Mucosa of gallbladder (tissue), 1 donor: ENCODE measurements at places on chromosomes 12 and 14. TPM values are rescaled to one million over a fixed set of nuclear protein-coding genes. Genes with fewer than 3 reads are reported as not detected.

- no peak for DNase-seq
These were observed 71.7 kb downstream of the KCNC2 start for GRCh38 chr12:75137896-75138295.

DNA sequence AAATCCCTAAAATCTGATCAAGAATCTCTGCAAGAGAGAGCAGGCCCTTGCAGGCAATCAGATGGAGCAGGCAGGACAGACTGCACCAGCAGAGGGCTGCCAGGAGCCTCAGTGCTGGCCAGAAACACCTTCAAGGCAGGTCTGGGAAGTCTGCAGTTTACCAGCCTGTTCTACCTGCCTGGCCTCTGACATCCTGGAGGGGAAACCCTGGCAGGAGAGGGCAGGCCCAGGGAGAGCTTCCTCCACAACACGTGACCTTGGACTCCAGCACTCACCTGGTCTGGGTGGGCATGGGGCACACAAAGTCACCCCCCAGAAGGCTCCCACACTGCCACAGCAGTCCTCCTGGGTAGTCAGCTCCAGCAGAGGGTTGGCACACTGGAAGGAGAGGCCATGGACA lies 56.0 kb downstream of the ISCA2 start:
- DNase-seq, result no peak

GRCh38 chr14:37436519-37436918 lies 158.5 kb downstream of the FOXA1 start:
- DNase-seq, result no peak

DNA sequence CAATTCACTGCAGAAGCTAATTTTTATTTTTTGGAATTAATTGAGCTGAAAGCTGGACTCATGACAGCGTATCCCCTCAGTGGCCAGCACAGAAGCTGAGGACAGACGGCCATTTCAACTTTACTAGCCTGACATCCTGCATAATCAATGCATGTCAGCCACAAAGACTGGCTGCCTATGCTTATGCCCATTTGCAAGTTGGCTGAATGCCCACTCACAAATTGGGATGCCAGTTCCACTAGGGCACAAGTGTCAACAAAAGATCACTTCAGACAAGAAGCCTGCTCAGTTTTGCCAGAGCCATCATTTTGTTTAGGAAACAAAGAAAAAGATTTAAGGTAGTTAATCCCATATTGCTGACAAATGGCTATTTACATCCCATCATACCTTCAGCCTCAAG lies 417.6 kb downstream of the NOVA1 start:
- DNase-seq, result no peak

DNA sequence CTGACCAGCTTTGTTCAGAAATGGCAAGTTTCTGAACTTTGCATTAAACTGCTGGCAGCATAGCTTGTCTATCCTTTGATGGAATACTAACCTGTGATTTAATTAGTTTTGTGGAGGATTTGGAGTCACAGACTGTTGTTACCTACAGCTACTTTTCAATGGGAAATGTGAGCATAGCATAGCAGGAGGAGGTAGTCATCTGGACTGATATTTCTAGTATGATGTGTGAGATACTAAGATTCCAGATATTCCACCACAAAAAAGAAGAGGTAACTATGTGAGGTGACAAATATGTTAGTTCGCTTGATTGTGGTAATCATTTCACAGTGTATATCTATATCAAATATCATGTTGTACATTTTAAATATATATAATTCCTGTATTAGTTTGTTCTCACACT lies 833.0 kb downstream of the SLC6A15 start:
- DNase-seq, result no peak

ZDHHC22 gene
- total RNA-seq, result 0.09 TPM

- DNase-seq, result no peak
These were observed 160.1 kb downstream of the KIF26A start for GRCh38 chr14:104298458-104298857.

- DNase-seq, result no peak
These were observed 651 bp downstream of the TMEM117 start for GRCh38 chr12:43836475-43836989.

IL23A gene
- 0.49 TPM for total RNA-seq

DBX2 gene
- not detected for total RNA-seq

DNA sequence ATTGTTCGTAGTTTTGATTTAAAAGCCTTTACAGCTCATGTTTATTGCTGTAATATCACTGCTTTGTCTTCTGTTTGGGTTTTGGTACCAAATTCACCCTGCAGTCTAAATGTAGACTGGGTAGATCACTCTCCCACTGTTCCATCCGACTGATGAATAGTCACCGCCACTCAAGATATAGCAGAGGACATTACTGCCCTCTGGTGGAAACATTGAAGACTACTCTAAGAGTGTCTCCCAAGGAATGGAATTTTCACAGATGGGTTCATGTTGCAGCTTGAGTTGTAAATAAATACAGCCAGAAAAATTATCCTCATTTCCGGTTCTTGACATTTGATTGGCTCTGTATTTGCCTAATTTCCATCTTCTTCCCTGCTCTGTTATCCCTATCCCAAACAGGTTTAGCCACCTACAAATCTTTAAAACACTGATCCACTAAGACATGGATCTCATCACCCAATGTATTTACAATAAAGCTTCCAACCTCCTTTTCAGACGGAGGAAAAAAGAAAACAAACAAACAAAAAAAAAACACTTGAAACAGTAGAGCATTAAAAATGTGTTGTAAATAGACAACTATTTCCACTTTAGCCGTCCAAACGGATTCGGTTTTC lies 198.3 kb upstream of the CPNE8 start:
- DNase-seq, result peak; percentile 18

DNA sequence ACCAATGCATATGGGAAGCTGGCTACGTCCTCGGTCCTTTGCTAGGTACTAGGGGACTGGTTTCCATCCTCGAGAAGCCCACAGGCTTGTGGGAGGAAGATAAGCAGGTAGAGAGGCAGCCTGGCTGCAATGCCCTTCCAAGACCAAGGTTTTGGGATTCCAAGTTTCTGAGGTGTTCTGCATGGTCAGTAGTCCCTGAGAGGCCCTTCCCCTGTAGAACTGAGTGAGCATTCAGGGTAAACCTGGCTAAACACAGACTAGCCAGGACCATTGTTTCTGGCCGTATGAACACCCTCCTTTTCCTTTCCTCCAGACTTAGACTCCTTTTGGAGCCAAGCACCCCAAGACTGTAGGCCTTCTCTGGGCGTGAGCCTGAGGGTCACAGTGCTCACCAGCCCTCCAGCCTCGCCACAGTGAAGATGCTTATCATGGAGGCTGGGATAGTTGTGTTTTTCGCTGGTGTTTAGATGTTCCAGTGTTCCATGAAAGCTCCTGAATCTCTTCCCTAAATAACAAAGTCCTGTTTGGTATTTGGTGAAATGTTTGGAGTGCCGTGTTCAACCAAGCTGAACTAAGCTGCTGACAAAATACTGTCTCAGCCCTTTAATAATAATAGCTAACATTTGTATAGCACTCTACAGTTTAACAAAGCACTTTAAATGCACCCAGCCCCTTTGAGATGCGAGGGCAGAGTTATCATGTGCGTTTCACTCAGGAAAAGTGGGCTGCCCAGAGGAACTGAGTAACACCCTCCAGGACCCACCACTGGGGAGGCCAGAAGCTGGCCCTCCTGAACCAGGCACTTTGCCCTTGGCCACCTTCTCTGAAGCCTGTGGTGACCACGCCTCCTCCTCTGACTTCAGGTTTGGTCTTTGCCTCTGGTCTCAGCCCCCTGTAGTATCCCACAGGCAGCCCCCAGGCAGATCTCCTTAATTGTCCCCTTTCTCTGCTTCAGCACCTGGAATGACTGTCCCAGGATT lies 284.5 kb downstream of the CACNA1C start:
- no peak for DNase-seq

DNA sequence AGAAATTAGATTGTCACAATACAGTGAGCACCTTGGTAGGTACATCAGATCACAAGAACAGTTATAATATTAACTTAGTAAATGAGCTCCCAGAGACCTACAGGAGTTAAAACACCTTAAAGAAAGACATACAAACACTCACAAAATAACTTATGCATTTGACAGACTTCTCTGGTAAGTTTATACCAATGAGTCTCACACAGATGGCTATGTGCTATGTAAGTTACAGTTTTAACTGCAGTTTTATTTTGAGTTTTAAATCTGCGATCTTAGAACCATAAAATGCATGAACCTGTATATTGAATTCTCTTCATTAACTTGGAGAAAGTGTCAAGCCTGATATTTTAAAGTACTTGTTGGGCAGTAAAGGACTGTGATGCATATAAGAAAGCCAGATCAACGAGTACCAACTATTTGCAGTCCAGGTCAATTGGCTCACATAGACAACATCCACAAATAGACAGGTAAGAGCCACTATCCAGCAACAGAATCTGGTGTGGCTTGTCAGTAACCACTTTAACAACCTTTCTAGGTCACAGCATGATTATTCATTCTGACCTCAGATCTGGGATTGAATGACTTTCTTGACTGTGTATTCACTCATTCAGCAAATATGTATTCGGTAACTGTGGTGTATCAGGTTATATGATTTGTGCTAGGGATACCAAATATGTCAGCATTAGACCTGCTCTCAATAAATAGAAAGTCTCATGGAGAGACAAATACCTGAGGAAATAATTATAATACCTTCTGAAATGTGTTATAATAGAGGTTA lies 856.6 kb upstream of the MGAT4C start:
- DNase-seq, result no peak

GRCh38 chr12:47071241-47071852 lies 8.1 kb upstream of the PCED1B start:
- DNase-seq, result no peak

GRCh38 chr14:102532204-102532658 lies 22.7 kb upstream of the ANKRD9 start:
- DNase-seq, result no peak

- DNase-seq, result no peak
These were observed 126.4 kb downstream of the ATP23 start for GRCh38 chr12:58067610-58068387.

DNA sequence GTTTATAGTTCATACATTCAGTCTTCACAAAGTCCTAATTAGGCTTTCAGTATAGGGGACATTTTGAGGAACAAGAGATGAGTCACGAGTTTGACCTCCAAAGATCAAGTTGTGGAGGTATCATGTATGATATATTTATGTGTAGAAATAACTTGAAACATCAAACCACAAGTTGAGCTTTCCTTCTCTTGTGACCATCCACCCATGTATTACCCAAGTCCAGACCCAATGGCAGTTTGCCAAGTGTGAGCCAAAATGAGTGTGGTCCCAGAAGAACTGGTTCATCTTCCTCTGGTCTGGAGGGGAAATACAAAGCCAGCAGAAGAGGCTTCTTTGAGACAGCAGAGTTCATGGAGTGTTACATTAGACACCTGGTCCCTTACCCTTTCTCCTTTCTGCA lies 104.9 kb downstream of the ATP23 start:
- DNase-seq, result no peak

- DNase-seq, result peak; percentile 89
These were observed 2.2 kb downstream of the PLEKHG6 start for GRCh38 chr12:6312529-6313325.

- DNase-seq, result no peak
These were observed 10.7 kb downstream of the REM2 start for GRCh38 chr14:22893706-22894105.

- DNase-seq, result no peak
These were observed 4.1 kb upstream of the PCNX4 start for GRCh38 chr14:60087668-60088067.

MYL2 gene
- total RNA-seq, result not detected

NEUROD4 gene
- total RNA-seq, result not detected

GRCh38 chr14:66509874-66510273 lies 1.9 kb downstream of the GPHN start:
- no peak for DNase-seq

OAS2 gene
- total RNA-seq, result 5.8 TPM

CFAP73 gene
- not detected for total RNA-seq

DNA sequence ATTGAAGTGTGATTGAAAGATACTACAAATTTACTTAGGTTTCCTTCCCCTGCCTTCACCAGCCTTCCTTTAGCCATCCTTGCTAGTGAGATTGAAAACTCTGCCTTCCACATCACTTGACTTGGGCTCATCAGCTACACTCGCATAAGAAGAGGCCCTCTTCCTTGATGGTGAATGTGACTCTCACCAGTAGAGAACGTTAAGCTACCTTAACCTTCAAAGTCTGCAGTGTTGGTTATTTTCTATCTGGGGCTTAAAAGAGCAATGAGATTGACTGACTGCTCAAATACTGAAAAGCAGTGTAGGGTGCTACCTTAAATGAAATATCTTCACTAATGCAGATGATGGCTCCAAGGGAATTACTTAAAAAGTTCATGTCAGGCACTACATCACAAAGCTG lies 271.8 kb downstream of the EGLN3 start:
- DNase-seq, result no peak

- no peak for DNase-seq
These were observed 5.9 kb downstream of the TOMM20L start for GRCh38 chr14:58401587-58401986.

DNA sequence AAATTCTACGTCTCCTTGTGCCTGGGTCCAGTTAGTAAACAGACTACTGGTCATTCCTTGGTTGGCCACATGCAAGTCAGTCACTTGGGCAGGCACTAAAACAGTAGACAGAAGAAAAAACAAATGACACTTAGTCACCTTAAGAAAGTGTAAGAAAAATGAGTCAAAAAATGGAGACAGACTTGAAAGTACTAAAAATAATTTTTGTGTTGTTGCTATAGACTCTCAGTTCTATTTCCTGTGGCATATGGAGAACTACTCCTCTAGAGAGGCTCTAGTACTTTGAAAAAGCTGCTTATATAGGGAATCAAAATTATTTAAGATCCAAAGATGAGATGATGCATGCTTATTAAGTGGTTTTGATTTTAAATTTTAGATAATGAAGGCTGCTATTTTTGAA lies 56.0 kb downstream of the PTPRB start:
- no peak for DNase-seq

PGAM5 gene
- total RNA-seq, result 31.3 TPM

NAV3 gene
- 31.7 TPM for total RNA-seq

DNA sequence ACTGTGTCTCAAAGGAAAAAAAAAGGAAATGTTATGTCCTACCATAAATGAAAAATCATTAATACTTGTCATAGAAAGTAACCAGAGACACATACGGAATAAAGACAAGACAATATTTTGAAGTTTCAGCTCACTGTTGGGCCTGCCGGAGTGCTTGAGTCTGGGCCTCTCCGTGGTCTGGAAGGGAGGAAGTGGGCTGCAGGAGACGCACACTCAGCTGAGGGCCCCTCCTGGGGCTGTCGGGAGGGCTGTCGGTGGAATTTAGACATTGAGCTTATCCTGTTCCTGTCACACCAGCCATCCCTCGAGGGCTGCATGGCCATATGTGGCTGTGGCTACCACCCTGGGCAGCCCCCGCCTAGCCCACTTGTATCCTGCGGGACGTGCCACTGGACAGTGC lies 80.6 kb downstream of the DDX51 start:
- DNase-seq, result no peak

TAS2R19 gene
- total RNA-seq, result 1.9 TPM

DNA sequence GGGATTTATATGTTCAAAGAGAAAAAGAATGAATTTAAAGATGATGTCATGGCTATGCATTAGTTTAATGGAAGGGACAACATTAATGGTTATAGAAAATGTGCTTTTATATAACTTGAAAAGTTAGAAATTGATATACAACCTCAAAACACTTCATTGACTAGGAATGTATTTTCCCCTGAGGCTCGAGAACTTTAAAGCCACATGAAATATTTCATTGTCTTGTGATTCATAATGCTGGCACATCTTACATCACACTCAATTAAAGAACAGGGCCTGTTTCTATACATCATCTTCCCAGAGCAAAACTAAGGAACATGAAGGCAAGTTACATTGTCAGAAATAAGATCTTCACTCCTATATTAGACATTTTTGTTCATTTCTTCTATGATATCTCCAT lies 35.2 kb upstream of the PAWR start:
- DNase-seq, result no peak

FOS gene
- 165 TPM for total RNA-seq

CCDC197 gene
- total RNA-seq, result not detected

- DNase-seq, result no peak
These were observed 35.7 kb downstream of the STK38L start for GRCh38 chr12:27279826-27280225.

C1S gene
- total RNA-seq, result 319 TPM
